ENCODE measurements at places on chromosomes 2 and 18.

- peak; percentile 2 for DNase-seq
Measured at GRCh38 chr2:63486861-63487290, 101.4 kb downstream of the WDPCP start.

- DNase-seq = no peak
Measured at GRCh38 chr2:45674035-45674816, 22.8 kb downstream of the PRKCE start.

DNA sequence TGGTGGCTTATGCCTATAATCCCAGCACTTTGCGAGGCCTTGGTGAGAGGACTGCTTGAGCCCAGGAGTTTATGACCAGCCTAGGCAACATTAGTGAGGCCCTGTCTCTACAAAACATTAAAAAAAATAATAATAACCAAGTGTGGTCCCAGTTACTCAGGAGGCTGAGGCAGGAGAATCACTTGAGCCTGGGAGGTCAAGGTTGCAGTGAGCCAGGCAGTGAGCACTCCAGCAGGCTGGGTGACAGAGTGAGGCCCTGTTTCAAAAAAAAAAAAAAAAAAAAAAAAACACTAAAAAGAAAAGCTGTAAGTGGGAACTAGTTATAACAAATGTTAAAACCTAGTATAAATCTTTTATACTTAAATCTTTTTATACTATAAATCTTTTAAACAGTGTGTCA lies 146.2 kb upstream of the ITGA4 start:
- DNase-seq = no peak

DNA sequence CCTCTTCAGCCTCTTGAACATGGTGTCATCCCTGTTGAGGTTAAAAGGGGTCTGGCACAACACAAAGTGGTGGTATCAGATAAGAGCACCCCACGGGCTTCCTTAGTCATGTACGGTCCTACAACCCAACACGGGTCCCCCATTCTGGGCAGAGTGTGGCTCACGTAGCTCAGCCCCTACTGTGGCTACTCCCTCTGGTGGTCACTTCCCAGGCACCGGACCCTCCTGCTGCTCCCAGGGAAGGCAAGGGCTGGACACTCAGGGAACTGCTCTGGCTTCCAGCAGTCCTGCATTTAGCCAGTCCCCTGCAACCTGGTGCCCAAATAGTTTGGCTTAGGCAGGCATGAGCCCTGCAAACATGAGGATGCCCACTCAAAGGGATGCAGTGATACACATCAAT lies 58.6 kb downstream of the GALNT14 start:
- no peak for DNase-seq

DNA sequence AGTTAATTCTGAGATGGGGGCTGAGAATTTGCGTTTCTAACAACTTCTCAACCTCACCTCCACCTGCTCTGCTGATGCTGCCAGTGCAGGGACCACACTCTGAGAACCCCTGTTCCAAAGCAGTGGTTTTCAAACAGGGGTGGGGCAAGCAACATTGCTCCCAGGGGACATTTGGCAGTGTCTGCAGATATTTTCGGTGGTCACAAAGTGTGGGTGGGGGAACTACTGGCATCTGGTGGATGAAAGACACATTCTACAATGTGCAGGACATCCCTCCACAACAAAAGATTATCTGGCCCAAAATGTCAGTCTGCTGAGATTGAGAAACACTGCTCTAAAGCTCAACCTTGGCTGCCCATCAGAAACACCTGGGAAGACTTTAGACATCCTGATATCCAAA lies 188.7 kb upstream of the SATB2 start:
- DNase-seq = no peak

DNA sequence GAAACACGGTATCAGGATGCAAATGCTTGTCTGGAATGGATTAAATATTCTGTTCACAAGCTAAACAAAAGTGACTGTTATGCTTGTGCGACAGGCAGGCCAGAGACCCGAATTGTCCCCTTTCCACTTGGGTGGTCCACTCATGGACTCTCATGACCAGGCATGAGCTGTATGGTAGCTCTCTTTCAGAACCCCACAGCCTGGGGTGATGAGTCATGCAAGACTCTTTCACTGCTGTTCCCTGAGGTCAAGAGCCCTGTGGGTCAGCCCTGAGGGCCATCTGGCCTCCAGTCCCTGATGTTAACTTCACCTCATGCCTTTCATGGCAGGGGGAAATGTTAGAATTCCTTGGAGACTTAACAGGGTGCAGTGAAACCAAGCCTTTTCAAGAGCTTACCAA lies 13.7 kb upstream of the SAP130 start:
- DNase-seq = no peak

GRCh38 chr2:95074663-95075439 lies 46.8 kb downstream of the MRPS5 start:
- DNase-seq = no peak

- no peak for DNase-seq
Measured at GRCh38 chr2:8481463-8482009, 200.3 kb upstream of the ID2 start.

- no peak for DNase-seq
Measured at GRCh38 chr2:91477731-91478672, 2786.5 kb downstream of the RPIA start.

- DNase-seq = no peak
Measured at GRCh38 chr18:47410139-47410538, 158.7 kb upstream of the SKOR2 start.

DNA sequence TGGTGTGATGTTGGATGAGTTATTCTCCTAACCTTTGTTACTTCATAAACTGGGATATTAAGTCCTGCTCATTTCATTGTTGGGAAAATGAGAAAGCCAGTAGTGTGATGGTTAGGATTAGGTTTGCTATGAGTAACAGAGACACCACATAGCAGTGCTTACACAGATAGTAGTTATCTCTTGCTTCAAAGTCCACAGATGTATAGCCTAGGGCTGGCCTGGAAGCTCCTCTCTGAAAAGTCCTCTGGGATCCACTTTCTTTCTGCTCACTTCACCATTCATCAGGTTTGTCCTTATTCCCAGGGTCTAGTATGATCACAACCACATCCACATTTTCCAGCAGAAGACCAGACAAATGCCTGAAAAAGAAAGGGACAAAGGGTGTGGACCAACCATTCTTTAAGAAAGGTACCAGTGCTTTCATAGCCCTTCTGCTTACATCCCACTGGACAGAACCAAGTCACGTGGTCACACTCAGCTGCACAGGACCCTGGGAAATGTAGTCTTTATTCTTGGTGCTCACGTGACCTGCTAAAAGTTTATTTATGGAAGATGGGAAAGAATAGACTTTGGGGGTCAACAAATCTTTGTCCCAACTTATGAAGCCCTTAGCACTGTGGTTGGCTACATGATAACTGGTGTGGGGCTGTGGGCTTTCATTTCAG lies 108.9 kb downstream of the INSIG2 start:
- DNase-seq = no peak

DNA sequence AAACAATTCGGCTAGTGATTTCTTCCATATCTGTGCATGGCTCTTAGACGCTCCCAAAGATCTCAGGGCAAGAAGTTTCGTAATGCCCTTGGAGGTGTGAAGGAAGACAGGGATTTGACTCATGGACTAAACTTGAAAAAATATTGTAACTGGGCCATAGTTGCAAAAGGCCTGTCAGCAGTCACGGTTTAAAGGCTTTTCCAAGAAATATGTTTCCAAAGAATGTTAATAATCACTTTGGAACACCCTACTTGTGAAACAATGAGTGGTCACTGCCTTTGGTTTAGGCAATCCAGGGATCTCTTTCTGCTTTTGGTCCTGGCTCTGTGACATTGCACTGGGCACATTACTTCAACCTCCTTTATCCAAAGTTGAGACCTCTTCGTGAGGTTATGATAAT lies 102.5 kb upstream of the RASGRP3 start:
- DNase-seq = no peak

- no peak for DNase-seq
Measured at GRCh38 chr2:202774104-202774503, 97.5 kb downstream of the ICA1L start.

- DNase-seq = no peak
Measured at GRCh38 chr2:55478610-55479304, 40.8 kb upstream of the CFAP36 start.

GRCh38 chr18:61273533-61273932 lies 59.7 kb upstream of the CDH20 start:
- no peak for DNase-seq

DNA sequence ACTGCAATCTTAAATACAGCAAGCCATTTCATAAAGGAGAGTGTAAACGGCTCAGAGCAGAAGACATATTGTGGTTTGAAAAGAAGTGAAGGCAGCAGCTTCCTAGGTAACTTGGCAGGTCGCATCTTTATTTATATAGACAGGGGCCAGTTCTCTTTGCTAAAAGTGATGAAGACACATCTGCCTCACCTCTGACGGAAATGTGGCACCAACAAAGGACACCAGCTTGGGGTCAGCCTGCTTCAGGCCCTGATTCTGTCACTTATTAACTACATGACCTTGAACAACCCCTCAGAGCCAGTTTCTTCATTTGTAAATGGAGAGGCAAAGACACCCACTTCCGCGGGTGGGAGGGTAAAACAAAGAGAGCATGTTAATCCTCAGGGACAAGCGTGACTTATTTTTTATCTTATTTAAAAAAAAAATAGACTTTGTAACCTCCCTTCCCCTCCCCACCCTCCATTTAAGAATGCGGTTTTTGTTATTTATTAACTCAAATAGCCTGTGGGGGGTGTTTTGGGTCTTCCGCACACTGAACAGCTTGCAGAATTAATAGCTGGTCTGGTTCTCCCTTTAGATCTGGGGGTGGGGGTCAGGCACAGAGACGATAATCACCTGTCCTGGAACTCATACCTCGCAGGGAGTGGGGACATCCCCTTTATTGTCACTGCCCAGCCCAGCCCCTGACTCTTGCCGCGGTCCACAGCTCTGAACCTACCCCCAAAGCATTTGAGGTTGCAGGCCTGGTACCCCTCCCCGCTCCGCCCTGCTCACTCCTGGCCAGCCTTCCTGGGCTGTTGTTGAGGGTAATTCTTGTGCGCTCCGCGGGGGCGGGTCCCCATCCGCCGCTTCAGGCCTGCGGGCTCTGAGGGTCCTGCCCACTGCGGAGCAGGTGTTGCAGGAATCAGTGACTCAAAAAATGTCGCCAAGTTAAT lies 64.2 kb upstream of the TMEM17 start:
- DNase-seq = no peak

GRCh38 chr2:85174943-85175342 lies 41.8 kb downstream of the TCF7L1 start:
- DNase-seq = peak; percentile 0

GRCh38 chr18:70422391-70422965 lies 133.6 kb downstream of the SOCS6 start:
- DNase-seq = peak; percentile 49

DNA sequence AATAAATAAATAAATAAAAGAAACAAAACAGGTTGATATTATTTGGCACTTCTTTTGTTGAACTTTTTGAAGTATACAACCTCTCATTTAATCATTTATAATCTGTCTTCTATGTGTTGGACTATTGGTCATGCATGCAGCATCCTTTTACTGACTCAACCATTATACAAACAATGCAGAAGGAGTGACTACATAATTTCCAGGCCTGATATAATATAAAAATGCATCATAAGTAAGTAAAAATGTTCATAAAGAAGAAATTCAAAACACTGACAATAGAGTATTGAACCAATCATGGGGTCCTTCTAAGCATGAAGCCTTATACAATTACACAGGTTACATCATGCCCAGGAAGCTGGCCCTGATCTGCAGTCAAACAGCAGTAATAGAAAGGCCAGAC lies 141.5 kb upstream of the FN1 start:
- DNase-seq = no peak
